ENCODE measurements at places on chromosomes 2 and 18.

- no peak for DNase-seq
Observed at GRCh38 chr2:191391171-191391570, 146.0 kb downstream of the MYO1B start.

GRCh38 chr2:156476850-156477206 lies 40.6 kb downstream of the GPD2 start:
- no peak for DNase-seq

DNA sequence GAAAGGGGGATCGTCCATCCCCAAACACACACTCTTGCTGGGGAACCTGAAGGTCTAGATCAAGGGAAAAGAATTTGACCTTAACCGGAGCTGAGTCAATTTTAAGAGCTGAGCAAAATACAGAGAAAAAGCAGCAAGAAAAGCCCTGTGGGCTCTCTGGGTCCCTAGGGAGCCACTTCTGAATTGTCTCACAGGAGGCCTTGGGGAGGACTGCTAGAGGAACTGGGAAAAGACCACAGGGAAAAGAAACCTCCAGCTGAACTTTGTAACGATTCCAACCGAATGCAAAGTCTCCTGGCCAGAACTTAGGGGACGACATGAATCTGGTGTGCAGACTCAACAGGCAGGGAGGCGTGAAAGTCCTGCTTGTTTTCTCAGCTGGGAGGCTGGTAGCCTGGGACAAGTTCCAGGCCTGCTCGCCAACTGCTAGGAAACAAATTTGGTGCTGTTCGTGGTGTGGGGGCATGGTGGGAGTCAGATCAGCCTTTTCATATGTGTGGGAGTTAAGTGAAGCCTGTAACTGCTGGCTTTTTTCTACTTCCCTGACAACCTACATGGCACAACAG lies 644.6 kb upstream of the CNTNAP5 start:
- DNase-seq: no peak

GRCh38 chr2:135546436-135546835 lies 15.2 kb downstream of the R3HDM1 start:
- no peak for DNase-seq

DNA sequence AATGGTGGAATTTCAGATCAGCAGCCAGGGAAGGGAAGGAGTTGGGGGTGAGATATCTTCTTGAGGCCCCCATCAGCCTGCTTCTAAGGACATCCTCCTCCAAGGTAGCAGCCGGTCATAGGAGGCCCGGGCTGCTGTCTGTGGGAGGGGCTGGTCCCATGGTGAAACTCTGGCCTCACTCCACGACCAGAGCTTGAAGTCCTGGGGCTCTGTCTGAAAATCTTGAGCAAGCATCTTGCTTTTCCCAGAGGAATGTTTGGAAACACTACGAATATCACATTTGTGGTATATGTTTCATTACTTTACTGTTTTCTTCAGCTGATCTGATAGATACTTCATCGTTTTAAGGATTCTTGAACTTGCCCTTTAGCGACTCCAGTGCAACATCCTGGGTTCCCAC lies 103.7 kb downstream of the CTAGE1 start:
- no peak for DNase-seq

GRCh38 chr2:111168528-111169239 lies 48.0 kb downstream of the BCL2L11 start:
- peak; percentile 62 for DNase-seq

DNA sequence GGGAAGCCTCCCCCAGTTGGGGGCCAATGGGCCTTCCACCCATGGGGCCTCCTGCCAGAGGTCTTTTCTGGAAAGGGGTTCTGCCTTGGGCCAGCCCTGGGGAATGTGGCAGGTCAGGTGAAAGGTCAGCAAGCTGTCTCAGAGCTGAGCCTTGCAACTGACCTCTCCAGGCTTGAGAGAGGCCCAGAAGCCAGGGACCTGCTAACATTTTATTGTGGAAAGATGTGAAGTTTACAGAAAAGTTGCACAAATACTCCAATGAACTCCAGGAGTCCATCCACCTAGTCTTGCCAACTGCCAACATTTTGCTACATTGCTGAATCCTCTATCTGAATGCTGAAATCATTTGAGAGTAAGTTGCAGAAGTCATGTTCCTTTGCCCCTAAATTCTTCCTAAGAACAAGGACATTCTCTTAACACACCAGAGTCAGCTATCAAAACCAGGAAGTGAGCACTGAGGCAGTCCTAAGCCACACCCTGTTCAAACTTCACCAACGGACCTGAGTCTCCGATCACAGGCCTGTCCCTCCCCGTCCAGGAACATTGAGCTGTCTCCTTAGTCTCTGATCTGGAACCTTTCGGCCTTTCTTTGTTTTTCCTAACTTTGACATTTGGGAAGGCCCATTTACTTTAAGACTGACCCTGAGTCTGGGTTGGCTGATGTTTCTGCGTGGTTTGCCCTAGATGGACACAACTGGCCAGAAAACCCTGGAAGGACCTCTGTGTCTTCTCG lies 4.0 kb downstream of the SNORC start:
- DNase-seq: no peak

- no peak for DNase-seq
Observed at GRCh38 chr2:105141099-105141614, 100.4 kb upstream of the GPR45 start.

- no peak for DNase-seq
Observed at GRCh38 chr2:222194669-222195068, 104.1 kb downstream of the PAX3 start.

DNA sequence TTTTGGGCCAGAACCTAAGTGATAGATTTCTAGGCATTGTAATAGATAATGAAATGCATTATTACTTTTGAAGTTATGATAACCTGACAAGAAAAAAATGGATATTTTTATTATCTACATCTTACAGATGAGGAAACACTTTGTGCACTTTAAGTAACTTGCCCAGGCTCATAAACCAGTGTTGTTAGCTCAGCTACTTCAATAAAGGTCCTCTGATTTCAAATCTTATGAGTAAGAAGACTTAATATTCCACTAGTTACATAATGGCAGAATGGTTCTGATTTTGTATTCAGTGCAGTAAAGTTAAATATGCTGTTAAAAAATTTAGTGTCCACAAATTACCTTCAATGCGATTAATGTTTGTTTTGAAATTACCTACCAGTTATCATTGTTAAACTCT lies 199.0 kb downstream of the BABAM2 start:
- no peak for DNase-seq

DNA sequence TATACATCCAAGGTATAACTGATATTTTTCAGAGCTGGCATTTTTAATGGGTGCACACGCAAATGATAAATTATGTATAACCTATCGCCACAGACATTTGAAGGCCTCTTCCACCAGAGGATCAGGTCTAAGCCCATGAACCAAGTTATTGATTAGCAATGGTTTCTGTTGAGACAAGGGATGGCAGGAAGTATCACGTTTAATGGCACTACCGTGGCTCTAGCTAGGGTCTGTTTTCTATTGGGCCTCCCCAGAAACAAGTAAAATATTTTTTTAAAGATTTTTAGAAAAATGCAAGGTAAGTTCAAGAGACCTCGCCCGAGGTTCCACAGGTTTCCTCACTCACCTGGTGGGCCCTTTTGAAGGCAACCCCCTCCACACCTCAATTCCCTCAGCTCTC lies 667 bp downstream of the GFPT1 start:
- DNase-seq: no peak

DNA sequence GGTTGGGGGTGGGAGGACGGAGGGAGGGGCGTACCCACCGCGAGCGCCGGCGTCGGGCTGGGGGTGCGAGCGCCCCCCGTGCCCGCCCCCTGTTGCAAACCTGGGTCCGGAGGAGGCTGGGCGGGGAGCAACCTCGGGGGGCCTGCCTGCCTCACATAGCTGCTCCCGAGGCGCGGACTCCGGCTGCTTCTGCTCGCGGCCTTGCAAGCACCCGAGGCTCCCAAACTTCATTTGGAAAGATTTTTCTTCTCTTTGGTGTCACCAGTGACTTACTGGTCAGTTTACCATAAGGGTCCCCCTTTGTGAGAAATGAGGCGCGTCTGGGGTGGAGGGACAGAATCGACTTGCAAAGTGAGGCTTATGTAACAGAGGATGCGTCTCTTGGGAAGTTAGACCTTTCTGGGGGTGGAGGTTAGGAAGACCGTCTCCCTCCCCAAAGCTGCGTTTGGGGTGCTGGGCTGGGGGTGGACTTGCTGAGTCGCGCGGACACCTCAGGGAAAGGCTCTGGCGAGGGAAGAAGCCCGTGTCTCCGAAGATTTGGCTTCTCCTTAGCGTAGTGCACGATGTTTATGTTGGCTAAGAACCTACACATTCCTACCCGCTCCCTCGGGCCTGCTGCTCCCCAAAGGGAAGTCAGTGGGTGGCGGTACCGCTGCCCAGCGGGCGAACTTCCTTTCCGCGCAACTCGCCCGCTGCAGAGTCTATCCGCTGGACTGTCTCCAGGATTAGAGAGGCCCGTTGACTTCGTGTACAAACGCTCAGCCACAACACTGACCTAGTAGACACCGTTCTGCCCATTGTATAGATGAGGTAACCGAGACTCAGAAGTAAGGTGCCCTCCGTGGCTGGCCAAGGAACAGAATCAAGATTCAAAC lies 559 bp downstream of the TMEM37 start:
- no peak for DNase-seq

GRCh38 chr2:236674646-236675045 lies 105.0 kb downstream of the ACKR3 start:
- DNase-seq: no peak

DNA sequence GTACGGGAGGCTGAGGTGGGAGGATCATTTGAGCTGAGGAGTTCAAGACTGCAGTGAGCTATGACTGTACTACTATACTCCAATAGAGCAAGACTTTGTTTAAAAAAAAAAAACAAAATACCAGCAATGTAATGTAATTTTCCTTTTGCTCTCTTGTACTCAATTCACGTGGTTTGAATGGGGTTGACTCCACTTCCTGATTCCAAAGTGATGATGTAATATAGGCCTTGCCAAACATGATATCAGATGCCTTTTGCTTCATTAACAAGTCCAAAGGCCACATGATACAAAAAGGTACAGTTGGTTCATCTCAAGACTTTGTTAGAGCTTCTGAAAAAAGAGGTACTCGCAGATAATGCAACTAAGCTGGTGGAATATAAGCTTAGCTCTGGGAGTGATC lies 321.8 kb downstream of the ZEB2 start:
- no peak for DNase-seq

DNA sequence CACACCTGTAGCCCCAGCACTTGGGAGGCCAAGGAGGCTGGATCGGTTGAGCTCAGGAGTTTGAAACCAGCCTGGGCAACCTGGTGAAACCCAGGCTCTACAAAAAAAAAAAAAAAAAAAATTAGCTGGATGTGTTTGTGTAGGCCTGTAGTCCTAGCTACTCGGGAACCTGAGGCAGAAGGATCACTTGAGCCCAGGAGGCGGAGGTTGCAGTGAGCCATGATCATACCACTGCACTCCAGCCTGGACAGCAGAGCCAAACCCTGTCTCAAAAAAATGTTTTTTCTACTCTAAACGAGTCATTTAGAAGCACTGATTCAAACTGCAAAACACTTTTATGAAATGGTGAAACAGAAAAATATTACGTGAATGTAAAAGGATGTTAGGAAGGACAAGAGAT lies 69.1 kb upstream of the SLC39A10 start:
- no peak for DNase-seq

GRCh38 chr2:32627814-32628579 lies at the start of gene TTC27:
TSS of gene TTC27 (plus strand) at chr2:32628050. CDS start at chr2:32628293, 243 bp downstream.
- peak; percentile 88 for DNase-seq

DNA sequence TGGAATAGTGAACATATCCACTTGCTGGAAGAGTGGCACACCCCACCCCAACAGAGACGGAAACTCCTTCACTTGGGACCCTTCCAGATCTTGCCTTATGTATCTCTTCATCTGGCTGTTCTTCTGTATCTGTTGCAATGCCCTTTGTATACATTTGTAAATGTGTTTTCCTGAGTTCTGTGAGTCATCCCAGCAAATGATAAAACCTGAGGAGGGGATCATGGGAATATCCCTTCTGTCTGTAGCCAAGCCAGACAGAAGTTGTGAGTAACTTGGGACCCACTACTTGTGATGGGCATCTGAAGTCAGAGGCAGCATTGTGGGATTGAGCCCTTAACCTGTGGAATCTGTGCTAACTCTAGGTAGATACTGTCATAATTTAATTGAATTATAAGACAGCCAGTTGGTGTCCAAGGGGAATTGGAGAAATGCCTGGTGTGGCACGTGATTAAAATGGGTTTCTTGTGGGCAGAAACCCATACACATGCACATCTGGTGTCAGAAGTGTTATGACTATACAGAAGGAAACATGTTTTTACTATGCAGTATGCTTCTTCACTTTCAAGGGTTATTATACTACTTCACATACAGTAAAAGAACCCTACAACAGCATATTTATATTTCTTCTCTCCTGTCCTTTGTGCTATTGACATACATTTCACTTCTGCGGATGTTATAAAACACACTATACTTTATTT lies 32.3 kb upstream of the TMEM247 start:
- DNase-seq: no peak

DNA sequence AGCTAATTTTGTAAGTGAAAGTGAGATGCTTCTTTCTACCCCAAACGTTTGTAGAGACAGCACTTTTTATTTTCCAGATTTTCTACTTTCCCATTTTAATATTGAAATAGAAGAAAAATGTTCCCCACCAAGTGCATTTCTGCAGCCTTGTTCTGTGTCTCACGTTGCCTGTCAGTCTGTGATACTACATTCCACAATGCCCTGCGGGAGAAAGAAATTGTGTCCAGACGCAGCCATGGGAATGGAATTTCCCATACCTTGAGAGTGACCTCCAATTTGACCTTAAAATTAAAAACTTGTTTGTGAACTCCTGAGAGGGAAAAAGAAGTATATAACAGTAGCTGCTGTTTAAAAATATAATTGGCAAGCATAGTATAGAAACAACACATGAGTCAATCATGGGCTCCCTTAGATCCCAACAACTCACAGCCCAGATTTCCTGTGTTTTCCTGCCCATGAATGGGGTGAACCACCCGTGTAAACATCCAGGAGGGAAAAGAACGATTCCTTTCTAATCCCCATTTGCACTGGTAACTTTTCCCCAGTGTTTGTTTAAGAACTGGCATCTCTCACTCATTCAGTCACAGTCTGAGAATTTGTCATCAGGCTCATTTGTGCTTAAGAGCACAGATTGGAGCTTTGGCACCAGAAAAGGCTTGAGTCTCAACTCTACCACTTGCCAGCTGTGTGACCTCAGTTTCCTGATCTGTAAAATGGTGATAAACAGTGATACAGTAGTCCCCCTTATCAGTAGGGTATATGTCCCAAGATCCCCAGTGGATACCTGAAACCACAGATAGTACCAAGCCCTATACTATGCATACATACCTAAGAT lies 166.1 kb upstream of the ZNF521 start:
- no peak for DNase-seq

DNA sequence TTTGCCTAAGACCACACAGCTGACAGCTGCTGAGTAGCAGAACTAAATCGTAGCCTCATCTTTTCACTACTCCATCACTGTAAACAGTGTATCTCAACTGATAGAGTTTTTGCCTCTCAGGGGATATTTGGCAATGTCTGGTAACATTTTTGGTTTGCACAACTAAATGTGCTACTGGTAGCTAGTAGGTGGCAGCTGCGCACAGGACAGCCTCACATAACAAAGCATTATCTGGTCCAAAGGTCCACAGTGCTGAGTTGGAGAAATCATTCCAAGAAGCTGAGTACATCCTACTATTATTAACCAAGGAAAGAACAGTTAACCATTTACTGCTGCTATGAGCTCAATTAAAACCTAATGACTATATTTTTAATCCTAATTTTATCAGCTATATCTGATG lies 6.1 kb upstream of the CCDC102B start:
- DNase-seq: no peak

GRCh38 chr2:9797681-9798556 lies 45.4 kb upstream of the TAF1B start:
- DNase-seq: no peak

- DNase-seq: no peak
Observed at GRCh38 chr2:27897717-27898116, 7.2 kb downstream of the BABAM2 start.

All from stimulated activated CD8-positive, alpha-beta memory T cell treated with anti-CD3 and anti-CD28 coated beads, Interleukin-2, amount 100 ng/mL, for 48 hours (primary cell).